Activated CD8-positive, alpha-beta memory T cell treated with anti-CD3 and anti-CD28 coated beads for 48 hours (primary cell): ENCODE measurements at places on chromosomes 16 and 17.
A peak's percentile ranks its signal among the peaks of the same experiment; 100 is the strongest.

DNA sequence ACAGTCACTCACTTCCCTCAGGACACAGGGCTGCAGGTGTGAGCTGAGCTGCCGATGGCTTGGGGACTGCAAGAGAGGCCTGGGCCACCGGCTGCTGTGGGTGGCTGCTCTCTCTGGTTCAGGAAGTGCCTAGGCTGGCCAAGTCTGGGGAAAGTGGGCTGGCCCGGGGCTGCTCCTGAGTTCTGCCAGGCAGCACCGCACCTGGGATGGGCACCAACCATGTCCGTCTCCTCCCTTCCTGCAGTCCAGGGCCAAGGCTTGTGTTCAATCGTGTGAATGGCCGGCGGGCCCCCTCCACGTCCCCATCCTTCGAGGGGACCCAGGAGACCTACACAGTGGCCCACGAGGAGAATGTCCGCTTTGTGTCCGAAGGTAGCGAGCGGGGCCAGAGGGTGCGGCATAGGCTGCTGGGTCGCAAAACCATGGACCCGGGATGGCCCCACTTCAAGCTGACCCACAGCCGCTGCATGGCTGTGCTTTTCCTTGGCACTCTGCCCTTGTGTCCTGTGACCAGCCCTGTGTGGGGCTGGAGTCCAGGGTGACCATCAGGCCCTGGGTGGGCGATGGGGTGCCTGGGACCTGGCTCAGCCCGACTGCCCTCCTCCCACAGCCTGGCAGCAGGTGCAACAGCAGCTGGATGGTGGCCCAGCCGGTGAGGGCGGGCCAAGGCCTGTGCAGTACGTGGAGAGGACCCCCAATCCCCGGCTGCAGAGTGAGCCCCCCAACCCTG is 1.8 kb upstream of the WDR90 start:
- DNase-seq = no peak

- no peak for DNase-seq
Measured at GRCh38 chr16:86048221-86048620, 149.3 kb downstream of the IRF8 start.

DNA sequence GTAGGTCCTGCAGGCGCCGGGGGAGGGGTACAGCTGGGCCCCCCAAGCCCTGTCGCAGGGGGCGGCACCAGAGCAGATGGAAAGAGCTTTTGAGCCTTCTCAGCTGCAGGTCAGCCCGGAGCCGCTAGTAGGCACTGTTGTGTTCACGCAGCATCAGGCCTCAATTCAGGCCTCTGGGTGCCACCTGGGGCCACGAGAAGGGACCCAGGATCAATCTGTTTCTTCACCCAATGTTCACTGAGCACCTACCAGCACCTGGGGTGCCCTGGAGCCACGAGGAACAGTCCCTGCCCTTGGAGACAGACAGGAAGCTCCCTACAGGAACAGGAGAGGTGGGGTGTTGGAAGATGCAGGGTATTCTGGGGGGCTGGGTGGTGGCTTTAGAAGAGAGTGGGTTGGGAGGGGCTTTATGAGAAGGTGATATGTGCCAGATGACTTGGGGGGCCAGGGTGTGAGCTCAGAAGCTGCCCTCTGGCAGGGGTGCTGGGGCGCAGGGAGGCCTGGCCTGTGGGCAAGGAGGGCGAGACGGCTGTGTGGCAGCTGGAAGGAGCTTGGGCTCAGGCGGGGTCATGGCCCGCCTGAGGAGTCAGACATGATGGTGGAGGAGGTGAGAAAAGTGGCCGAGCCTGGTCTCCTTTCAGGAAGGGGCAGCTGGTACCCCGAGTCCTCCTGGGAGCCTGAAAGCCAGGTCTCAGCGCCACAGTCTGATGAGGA is 121.9 kb upstream of the GSE1 start:
- peak; percentile 33 for DNase-seq

DNA sequence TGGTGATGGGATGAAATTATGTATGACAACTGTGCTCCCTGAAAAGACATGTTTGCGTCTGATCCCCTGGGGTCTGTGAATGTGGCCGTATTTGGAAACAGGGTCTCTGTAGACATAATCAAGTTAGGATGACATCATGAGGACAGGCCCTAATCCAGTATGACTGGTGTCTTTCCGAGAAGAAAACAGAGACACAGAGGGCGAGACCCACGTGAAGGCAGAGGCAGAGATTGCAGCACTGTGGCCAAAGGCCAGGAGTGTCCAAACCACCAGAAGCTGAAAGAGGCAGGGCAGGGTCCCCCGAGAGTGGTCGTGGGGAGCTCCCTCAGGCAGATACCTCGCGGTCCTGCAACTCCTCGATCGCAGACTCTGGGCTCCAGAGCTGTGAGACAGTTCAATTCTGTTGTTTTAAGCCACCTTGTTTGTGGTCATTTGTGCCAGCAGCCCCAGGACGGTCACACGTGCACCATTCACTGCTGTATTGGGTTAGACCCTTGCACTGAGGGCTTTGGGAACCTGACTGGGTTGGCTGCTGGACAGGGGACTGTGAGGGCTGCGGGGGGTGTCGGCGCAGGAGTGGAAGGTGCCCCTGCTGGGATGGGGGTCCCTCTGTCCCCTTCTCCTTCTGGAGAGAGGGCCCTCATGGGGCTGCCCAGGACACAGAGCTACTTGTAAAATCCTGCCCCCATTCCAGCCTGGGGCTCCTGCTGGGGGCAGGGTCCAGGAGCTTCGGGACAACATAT is 27.7 kb downstream of the METRNL start:
- no peak for DNase-seq

- DNase-seq = no peak
Measured at GRCh38 chr17:32141258-32141657, 1.0 kb upstream of the RHOT1 start.

DNA sequence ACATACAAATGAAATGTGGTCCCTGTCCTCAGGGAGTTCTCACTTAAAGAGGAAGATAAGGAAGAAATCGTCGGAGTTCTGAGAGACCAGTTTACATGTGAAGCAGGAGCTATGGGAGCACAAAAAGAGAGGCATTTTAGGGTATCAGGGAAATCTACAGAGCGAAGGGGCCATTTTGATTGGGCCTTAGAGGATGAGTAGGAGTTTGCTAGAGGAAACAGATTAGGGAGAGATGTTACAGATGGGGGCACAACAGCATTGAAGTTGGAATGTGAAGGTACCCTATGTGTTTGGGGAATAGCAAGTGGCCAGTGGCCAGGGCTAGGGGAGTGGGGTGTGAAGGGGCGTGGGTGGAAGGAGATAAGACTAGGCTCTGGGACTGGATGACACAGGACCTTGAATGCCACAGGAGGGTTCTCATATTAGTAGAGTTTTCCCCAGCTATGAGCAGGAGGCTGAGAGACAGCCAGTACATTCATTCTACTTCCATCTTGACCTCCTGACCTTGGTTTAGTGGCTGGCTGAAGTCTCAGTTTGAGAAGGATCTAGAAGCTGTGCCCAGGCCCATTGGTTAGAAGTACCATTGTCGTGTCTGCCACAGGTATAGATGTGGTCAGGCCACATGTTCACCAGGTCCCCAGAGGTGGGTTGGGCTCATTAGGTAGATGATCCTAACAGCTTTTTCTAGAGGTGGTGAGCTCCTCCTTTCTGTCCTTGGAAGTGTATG is 34.8 kb downstream of the CPNE2 start:
- DNase-seq = no peak

DNA sequence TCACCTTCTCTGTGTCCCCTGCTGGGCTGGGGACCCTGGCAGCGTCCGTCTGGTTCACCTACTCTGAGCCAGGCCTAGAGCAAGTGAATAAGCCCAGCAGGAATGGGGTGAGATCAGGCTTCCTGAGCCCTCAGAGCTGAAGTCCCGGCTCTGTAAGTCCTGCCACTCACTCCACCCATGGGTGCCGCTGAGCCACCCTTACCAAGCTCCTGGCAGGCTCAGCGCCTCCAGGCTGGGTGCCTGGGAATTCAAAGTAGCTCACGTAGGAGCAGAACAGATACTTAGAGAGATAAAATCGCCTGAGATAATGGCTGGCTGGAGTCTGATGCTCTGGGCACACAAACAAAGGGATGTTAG is 9.8 kb upstream of the LASP1NB start:
- DNase-seq = no peak

DNA sequence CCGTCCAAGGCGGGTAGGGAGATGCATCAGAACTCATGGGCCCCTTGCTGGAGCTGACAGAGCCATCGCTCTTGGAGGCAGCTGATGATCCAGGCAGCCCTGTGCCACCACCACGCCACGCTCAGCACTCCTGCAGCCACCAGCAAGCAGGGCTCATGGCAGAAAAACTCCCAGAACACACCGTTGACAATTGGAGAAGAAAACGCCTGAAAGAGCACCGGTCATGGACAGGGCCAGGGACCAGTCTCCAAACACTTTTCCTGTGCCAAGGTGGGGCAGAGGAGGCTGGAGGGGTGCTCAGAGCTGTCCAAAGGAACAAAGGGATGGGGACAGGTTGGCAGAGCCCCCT is 132.2 kb downstream of the FOXL1 start:
- no peak for DNase-seq

DNA sequence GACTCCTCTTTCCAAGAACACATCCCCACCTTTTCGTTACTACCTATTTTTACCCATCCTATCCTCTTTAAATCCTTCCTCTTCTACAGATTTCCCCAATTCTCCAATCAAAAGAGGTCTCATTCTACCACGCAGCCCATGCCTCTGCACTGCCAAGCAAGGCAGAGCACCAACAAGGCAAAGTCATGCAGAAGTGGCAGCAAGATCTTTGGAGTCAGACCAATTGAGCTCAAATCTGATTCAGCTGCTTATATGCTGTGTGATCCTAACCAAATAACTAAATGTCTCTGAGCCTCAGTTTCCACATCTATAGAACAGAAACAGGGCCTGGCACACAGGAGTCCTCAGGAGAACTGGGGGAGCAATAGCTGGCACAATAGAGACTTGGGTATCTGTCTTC is 41.0 kb downstream of the TOM1L2 start:
- DNase-seq = no peak

- DNase-seq = no peak
Measured at GRCh38 chr16:17836868-17837602, 366.3 kb upstream of the XYLT1 start.
